ENCODE measurements at places on chromosomes 1 and 21.

- no peak for DNase-seq
Measured at GRCh38 chr1:28971980-28972771, 57.8 kb downstream of the EPB41 start.

DNA sequence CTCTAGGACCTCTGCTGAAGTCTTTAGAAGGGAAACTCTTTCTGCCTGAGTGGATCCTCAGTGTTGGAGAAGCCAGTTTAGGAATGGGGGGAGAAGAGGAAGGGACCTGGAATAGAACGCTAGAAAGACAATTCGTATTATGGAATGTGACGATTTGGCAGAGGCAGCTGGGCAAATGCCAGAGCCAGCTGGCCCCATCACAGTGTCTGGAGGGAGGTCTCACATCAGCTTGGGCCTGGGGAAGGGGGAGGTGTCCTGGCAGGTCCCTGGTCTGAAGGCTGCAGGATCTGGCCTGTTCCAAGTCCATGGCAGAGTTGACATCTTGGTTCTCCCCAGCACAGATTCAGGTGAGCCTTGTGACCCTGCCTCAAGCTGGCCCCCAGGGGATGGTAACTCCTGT is 11.3 kb downstream of the TMCC2 start:
- no peak for DNase-seq

DNA sequence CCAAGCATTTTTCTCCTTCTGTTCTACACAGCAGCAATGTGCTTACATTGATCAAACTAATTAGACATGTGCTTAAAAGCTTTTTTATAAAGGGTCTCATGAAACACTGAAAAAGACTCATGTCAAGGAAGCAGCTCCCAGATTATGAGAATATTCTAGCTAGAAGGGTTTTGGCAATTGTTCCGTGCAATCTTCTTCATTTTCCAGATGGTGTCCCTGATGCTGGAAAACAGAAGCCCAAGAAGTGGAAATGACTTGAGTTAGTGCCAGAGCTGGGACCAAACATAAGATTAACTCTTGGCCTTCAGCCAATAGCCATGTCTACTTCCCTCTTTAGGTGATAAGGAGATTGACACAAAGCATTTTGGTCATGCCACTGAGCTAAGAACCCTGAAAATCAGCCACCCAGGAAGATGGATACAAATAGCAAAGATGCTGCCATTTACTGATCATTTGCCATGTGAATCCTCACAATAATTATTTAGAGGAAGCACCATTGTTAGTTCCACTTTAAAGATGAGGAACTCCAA is 110.8 kb downstream of the MATN1 start:
- no peak for DNase-seq

DNA sequence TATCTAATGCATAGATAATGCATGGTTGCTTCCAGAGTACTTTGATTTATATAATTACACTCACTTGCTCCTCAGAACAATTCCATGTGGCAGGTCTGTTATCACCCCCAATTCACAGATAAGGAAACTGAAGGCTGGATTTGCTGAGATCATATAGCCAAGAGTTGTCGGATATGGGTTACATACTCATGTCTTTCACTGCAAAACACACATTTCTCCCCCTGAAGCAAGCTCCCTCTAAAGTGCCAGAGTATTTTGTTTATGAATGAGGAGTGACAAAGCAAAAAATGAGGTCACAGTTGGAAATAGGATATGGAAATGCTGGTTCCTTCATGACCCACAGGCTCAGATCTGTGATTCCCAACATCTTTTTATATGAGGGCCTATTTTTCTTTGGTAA is 134.2 kb downstream of the ROR1 start:
- DNase-seq, result no peak

GRCh38 chr1:212060632-212061472 is 25.3 kb downstream of the DTL start:
- DNase-seq, result no peak

Measured in Right ventricle myocardium superior (tissue), 1 donor.